Activated CD8-positive, alpha-beta T cell treated with anti-CD3 and anti-CD28 coated beads for 36 hours (primary cell): ENCODE measurements at places on chromosomes 1 and 21.

DNA sequence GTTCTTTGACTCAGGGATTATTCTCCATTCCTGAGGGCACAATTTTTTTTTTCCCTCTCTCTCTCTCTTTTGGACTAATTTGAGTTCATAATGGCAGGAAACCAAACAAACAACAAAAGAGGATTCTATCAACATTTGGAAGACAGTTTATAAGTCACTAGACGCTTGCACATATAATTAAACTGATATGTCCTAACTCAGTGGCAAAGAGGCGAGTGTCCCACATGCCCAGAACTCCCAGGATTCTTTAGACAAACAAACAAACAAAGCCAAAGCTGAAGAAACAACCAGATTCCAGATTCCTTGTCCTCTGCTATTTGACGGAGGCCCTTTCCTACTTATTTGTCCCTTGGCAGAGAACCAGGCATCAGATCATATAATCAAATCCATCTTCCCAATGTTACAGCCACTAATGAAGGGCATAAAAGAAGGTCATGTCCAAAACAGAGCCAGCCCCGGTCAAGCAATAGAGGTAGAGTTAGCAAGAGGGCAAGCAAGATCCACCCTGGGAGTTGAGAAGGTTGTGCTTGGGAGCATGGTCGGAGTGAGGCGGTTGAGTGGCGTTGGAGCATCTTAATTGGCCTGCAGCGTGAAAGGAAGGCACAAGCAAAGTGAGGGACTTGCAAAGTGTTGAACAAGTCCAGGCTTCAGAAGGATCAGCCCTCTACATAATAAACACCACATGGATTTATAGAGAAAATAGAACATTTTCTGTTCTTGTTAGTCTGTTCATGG, 30.3 kb downstream of the ZNF362 start:
- no peak for DNase-seq

GRCh38 chr1:219430419-219430818, 182.5 kb downstream of the ZC3H11B start:
- no peak for DNase-seq

DNA sequence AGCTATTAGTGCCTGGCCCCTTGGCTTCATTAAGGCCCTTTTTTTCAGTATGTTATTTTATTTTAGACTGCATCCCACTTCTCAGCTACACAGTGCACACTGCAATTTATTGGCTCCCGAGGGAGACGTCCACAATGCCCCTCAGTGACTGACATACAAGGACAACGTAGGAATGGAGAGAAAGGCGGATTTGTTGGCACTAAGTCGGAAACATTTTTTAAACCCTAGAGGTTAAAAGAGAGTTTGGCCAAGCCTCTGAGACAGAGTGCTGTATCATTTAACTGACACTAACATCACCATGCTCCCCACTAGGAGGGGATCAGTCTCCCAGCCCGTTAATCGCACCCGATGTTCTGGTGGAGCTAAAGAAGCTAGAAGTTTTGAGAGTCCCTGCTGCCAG, 45.7 kb upstream of the FOXD3 start:
- no peak for DNase-seq

- DNase-seq: no peak
Observed at GRCh38 chr21:26099610-26100219, 70.9 kb downstream of the APP start.

GRCh38 chr1:229940684-229941083, 126.4 kb upstream of the GALNT2 start:
- no peak for DNase-seq

DNA sequence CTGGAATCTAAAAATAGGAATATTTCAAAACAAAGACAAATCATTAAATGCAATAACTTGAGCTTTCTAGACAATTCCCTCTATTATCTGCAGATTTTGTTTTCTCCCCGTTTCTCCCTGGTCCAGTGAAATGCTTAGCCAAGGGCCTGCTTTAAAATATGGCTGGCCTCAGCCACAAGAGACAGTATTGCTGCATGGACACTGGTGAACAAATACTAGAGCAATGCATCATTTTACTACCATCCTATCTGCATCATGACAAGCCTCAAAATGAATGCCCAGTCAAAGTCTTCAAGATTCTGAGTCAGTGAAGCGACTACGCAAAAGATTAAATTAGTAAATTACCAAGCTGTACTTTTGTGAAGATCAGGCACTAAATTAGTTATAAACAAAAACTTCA, 80.5 kb downstream of the ENAH start:
- no peak for DNase-seq
